ENCODE measurements at places on chromosomes 13 and 19. TPM values are rescaled to one million over a fixed set of nuclear protein-coding genes. Genes with fewer than 3 reads are reported as not detected.
A peak's percentile ranks its signal among the peaks of the same experiment; 100 is the strongest.

The SULT2B1 gene
- total RNA-seq, result not detected

The CCDC61 gene
- total RNA-seq, result 5.9 TPM

The SSC5D gene
- total RNA-seq, result 77.4 TPM

The TLE6 gene
- under 0.01 TPM for total RNA-seq

The IRGQ gene
- 23.2 TPM for total RNA-seq

The PTPRH gene
- total RNA-seq, result 1.1 TPM

- DNase-seq, result no peak
- H3K27me3 ChIP-seq, result peaks cover 74% of the 10 kb centered on the region
- no peaks in the 10 kb centered on the region for H3K36me3 ChIP-seq
- no peak overlapping the region for H3K4me3 ChIP-seq
- no peaks in the 10 kb centered on the region for H3K4me1 ChIP-seq
- H3K27ac ChIP-seq, result no peak overlapping the region
Measured at GRCh38 chr19:1765904-1766799, 12.8 kb downstream of the ONECUT3 start.

DNA sequence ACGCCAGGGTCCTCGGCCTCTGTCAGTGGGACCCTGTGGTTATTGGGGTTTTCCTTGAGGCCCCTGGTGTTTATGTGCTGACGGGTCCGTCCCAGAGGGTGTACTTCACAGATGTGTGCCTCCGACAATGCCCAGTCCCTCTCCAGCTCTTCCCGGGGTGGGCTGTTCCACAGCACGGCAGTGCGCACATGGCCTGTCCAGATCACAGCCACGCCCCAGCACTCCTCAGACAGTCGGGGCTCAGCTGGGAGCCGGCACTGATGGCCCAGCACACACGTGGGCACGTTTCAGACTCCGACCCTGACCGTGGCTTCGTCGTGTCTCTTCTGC lies 16.9 kb upstream of the F7 start:
- no peaks in the 10 kb centered on the region for H3K27me3 ChIP-seq
- no peaks in the 10 kb centered on the region for H3K4me1 ChIP-seq
- no peaks in the 10 kb centered on the region for H3K36me3 ChIP-seq
- DNase-seq, result no peak
- H3K4me3 ChIP-seq, result no peak overlapping the region

DNA sequence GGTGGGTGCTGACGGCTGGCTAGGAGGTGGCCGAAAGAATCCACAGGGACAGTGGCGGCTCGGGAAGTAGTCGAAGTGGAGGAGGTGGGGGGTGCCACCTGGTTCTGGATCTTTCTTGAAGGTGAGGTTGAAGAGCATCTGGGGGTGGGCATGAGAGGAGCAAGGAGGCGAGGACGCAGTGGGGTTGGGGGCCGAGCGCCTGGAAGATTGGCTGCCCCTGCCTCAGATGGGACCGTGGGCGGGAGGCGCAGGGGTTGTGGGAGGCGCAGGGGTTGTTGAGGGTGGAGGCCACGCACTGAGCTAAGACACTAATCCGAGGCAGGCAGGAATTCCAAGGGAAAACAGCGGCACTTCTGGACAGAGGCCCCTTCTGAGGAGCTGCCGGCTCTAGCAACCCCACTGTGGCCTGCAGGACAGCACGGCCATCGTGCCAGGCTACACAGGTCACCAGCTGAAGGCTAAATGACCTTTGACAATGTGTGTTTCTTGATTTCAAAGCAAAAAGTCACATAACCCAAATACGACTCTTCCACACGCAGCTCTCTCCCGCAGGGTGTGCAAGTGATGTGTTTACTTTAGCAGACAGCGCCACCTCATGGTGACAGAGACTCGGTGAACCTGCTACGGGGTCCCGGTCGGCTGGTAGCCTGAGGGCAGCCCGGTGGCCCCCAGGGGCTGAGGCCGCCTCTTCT lies 44.1 kb upstream of the RANBP3 start:
- no peaks in the 10 kb centered on the region for H3K36me3 ChIP-seq
- H3K27ac ChIP-seq, result no peak overlapping the region
- peak; percentile 95 for DNase-seq
- H3K4me3 ChIP-seq, result no peak overlapping the region

GRCh38 chr19:688214-688613 lies 7.0 kb downstream of the PRSS57 start:
- no peaks in the 10 kb centered on the region for H3K36me3 ChIP-seq
- no peak overlapping the region for H3K4me3 ChIP-seq
- no peaks in the 10 kb centered on the region for H3K27me3 ChIP-seq
- no peak overlapping the region for H3K27ac ChIP-seq
- peak; percentile 78 for DNase-seq

- no peaks in the 10 kb centered on the region for H3K4me1 ChIP-seq
- H3K27me3 ChIP-seq, result no peaks in the 10 kb centered on the region
- H3K4me3 ChIP-seq, result no peak overlapping the region
- H3K27ac ChIP-seq, result no peak overlapping the region
- DNase-seq, result no peak
Measured at GRCh38 chr13:57409656-57410055, 221.9 kb upstream of the PCDH17 start.

DNA sequence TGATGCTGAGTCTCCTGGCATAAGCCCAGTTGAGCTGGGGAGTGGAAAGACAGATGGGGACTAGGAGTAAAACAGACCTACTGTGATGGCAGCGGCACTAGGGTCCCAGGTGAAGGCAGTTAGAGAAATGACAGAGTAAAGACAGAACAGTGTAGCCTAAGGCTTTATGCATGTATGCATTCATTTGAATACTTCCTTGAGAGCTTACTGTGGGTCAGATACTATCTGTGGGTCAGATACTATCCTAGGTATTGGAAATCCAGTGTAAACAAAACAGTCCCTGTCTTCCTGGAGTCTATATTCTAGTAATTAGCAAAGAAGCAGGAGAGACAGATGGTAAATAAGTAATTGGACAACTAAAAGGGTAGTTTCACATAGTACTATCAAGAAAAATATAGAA lies 73.7 kb upstream of the LRCH1 start:
- H3K4me1 ChIP-seq, result peaks cover 18% of the 10 kb centered on the region
- no peak for DNase-seq
- H3K27ac ChIP-seq, result no peak overlapping the region

- H3K4me1 ChIP-seq, result no peaks in the 10 kb centered on the region
- no peaks in the 10 kb centered on the region for H3K36me3 ChIP-seq
- H3K27ac ChIP-seq, result no peak overlapping the region
- no peak overlapping the region for H3K4me3 ChIP-seq
- H3K27me3 ChIP-seq, result peaks cover 47% of the 10 kb centered on the region
- no peak for DNase-seq
Measured at GRCh38 chr13:46124531-46124966, 19.7 kb upstream of the CPB2 start.

- H3K4me1 ChIP-seq, result no peaks in the 10 kb centered on the region
- DNase-seq, result no peak
- no peak overlapping the region for H3K4me3 ChIP-seq
- no peaks in the 10 kb centered on the region for H3K36me3 ChIP-seq
- no peak overlapping the region for H3K27ac ChIP-seq
Measured at GRCh38 chr13:57018915-57019314, 121.8 kb upstream of the PRR20A start.

DNA sequence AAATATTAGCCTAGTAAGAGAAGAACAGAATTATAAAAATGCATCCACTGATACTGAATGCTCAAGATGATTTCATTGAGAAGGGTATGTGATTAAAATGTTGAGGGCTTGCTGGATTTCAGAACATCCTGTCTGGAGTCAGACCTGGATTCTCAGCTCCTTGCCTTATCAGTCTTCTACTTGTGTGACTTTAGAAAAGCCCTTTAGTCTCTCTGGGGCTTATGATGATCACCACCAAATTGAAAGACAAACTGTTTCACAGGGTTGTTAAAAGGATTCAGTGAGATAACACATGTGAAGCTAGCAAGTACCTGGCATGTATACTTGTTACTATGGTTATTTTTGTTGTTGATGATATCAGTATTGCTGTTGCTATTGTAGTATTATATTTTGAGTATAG lies 118.4 kb downstream of the GPC6 start:
- no peak overlapping the region for H3K4me3 ChIP-seq
- H3K36me3 ChIP-seq, result no peaks in the 10 kb centered on the region
- DNase-seq, result no peak
- no peak overlapping the region for H3K27ac ChIP-seq

GRCh38 chr13:75935805-75936204 lies 299.7 kb downstream of the LMO7 start:
- DNase-seq, result no peak
- no peaks in the 10 kb centered on the region for H3K27me3 ChIP-seq
- H3K4me1 ChIP-seq, result no peaks in the 10 kb centered on the region
- no peak overlapping the region for H3K27ac ChIP-seq
- H3K36me3 ChIP-seq, result no peaks in the 10 kb centered on the region

DNA sequence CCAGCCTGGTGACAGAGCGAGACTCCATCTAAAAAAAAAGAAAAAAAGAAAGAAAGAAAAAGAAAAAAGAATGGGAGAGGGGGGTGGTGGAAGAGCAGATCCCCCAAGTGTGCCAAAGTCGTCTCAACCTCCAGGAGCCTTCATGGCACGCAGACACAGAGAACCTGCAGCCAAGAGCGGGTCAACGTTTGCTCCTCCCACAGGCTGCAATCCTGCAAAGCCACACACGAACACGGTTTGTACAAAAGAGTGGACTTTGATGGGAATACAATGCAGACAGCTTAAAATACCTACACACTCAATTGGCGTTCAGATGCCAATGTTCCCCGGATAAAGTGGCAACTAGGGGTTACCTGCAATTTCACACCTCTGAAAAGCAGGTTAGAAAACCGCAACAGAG lies 29.4 kb downstream of the ANKRD10 start:
- no peak overlapping the region for H3K4me3 ChIP-seq
- H3K36me3 ChIP-seq, result no peaks in the 10 kb centered on the region
- no peaks in the 10 kb centered on the region for H3K4me1 ChIP-seq
- H3K27ac ChIP-seq, result no peak overlapping the region
- DNase-seq, result no peak

DNA sequence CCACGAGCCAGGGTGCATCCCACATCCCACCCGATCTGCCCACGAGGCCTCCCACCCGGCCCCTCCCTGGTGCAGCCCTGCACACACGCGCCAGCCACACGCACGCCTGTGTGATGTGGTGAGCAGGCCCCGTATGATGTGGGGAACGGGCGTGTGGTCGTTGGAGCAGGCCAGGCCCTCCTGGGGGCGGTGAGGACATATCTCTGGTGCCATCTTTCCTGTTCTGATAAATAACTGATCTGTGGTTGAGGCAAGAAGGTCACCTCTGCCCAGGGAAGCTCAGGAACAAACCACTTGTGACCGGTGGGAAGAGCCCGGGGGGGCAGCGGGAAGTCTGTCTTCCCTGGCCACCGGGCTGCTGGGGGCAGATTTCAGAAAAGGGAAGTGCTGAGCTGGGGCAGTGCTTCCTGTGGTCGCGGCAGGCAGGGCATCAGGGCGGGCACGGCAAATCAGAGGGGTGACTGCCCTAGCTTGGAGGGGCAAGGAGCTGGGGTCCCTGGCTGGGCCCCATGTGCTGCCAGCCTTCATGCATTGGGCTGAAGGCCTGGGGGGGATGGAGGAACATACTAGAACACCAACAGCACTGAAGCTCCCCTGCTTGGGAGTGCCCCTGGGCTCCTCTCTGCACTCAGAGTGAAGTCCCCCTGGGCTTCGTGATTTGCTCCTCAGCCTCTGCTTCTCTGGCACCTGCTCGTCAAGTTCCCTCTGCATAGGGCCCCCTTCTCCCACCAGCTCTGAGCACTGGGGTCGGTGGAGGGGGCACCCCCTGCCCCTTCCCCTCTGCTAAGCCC lies 35.2 kb upstream of the SLC7A10 start:
- H3K36me3 ChIP-seq, result no peaks in the 10 kb centered on the region
- no peak overlapping the region for H3K27ac ChIP-seq
- DNase-seq, result no peak
- H3K4me3 ChIP-seq, result no peak overlapping the region
- H3K27me3 ChIP-seq, result no peaks in the 10 kb centered on the region

DNA sequence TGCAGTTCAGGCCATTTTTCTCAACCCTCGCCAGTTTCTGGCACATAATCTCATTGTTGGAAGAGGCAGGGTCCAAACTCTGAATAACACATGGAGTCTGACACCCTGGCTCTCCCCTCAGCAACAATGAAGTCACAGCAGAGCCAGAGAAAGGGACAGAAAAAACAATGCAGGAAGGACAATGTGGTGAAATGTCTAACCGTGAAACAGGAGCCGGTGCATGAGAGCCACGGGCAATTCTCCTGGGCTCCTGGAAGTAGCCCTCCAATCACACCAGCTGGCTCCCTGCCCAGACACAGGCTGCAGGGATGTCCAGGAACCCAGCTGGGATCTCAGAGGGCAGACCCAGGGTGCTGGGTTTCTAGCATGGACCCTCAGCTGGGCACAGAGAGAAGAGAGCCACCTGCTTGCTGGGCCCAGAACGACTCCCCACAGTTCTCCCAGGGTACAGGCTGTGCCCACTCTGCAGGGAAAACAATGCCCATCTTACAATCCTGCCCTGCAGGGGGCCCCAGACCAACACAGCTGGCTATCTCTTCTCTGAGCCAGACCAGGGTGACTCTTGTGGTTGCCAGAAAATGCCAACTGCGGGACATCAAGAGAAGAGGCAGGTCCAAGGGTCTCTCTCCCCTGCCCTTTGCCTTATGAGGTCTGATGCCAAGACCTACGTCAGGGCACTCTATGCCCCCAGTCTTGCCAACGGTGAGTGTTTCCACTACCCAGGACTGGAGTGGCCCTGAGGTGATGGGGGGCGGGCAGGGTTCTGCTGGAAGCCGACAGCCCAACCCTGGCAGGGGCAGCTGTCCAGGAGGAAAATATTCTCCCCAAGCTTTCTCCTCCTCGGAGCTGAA lies 64.5 kb downstream of the CEBPG start:
- no peak overlapping the region for H3K27ac ChIP-seq
- peak; percentile 88 for DNase-seq
- no peaks in the 10 kb centered on the region for H3K36me3 ChIP-seq
- H3K27me3 ChIP-seq, result no peaks in the 10 kb centered on the region
- no peaks in the 10 kb centered on the region for H3K4me1 ChIP-seq

GRCh38 chr13:109113427-109113826 lies 484.0 kb downstream of the MYO16 start:
- no peak overlapping the region for H3K27ac ChIP-seq
- H3K36me3 ChIP-seq, result no peaks in the 10 kb centered on the region
- no peak overlapping the region for H3K4me3 ChIP-seq
- no peaks in the 10 kb centered on the region for H3K4me1 ChIP-seq
- no peaks in the 10 kb centered on the region for H3K27me3 ChIP-seq

DNA sequence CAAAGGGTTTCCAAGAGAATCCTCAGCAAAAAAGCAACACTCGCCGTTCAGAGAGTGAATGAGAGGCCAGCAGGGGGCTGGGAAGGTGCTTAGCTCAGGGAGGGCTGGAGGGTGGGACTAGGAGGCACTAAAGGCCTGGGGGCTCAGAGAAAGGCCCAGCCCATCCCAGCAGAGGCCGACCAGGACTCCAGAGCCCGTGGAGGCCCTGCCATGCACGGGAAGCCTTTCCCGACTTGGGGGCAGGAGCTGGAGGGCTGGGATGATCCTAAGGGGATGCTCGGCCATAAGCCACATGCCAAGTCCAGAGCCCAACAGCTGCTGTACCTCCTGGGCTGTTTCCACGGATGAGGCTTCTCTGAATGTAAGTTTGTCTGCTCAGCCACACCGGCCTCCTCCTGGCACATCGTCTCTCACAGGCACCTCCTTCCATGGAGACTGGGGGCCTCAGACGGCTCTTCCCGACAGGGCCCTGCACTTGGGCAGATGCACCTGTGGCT lies 19.5 kb downstream of the RASA3 start:
- H3K27ac ChIP-seq, result no peak overlapping the region
- no peaks in the 10 kb centered on the region for H3K27me3 ChIP-seq
- no peak overlapping the region for H3K4me3 ChIP-seq
- peaks cover 28% of the 10 kb centered on the region for H3K4me1 ChIP-seq
- H3K36me3 ChIP-seq, result peaks cover 9% of the 10 kb centered on the region
- peak; percentile 29 for DNase-seq
